ENCODE measurements at places on chromosomes 4 and X.

- peak; percentile 38 for DNase-seq
Measured at GRCh38 chrX:130893356-130894085, 9.5 kb downstream of the ENOX2 start.

DNA sequence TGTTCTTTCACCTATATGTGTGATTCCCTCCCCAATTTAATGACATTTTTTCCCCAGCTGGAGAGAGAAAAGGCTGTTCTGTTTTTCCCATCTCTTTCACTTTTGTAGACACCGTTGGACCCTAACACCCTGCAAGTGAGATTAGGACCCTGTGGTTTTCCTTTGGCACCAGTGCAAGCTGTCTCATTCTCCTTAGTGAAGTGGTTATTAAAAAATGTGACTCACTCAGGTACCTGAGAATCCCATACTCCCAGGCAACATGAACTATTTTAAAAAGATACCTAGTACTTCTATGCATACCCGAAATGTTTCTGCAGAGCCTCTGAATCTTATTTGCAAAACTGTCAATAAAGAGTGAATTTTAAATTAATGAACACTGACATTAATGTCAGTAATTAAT is 175.7 kb upstream of the TBC1D9 start:
- no peak for DNase-seq

GRCh38 chrX:117936118-117936517 is 180.5 kb downstream of the KLHL13 start:
- no peak for DNase-seq

- DNase-seq = no peak
Measured at GRCh38 chr4:174717828-174718227, 111.2 kb downstream of the GLRA3 start.

- DNase-seq = no peak
Measured at GRCh38 chrX:121479406-121479805, 432.0 kb downstream of the GLUD2 start.

DNA sequence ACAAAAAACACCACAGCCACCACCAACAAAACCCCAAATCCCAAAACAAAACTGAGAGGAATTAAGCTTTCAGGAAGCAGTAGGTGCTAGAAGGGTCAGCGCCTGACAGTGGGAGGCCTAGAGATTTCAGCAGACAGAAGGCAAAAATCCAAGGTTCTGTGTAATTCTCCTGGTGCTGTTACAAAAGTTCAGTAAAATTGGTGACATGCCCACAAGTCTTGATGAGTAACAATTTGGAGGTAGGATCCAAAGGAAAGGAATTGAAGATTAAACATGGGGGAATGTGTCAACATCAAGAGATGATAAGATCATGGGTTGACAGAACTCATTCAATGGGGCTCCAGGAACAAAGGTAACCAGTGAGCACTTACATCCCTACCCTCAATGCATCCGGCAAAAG is 653.8 kb upstream of the CPEB2 start:
- DNase-seq = peak; percentile 17

DNA sequence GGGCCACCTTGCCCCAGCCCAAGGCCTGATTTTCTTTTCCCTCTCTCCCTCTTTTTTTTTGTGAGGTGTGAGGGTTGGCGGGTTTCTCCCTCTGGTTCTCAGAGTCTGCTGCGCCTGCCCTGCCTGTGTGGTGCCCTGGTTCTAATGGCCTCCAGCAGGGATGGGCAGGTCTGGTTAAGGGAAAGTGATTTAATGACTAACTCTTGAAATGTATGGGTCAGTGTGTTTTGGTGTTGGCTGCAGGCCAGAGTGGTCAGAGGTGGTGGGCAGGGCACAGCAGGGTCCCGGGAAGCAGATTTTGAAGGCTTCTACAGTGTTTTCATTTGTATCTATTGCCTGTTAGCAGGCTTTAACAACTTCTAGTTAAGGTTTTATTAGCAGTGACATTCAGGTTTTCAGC is 39.0 kb downstream of the JADE1 start:
- DNase-seq = no peak

DNA sequence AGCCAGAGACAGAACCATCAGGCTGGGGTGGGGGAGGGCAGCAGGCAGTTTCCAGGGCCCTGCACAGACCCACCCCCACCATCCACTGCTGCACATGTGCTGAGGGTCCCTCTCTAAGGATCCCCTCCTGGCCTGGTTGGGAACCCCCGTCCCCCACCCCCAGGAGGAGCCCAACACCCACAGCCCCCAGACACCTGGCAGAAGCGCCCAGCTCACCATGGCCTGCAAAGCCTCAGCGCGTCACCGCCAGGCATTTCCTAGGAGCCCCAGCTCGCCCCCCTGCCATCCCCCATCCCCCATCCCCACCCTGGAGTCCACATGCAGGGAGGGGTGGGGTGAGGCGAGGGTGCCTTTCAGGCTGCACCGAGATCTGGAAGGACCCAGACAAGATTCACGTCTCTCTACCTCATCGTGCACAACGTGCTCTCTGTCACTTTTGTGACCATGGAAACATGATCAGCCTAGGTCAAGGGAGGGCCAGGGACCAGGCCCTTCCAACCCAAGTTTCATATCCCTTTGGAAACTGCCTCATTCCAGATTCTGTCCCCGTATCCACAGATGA is 9.3 kb downstream of the MXD4 start:
- DNase-seq = no peak

GRCh38 chr4:153541456-153542096 is 75.4 kb downstream of the TMEM131L start:
- DNase-seq = peak; percentile 99

DNA sequence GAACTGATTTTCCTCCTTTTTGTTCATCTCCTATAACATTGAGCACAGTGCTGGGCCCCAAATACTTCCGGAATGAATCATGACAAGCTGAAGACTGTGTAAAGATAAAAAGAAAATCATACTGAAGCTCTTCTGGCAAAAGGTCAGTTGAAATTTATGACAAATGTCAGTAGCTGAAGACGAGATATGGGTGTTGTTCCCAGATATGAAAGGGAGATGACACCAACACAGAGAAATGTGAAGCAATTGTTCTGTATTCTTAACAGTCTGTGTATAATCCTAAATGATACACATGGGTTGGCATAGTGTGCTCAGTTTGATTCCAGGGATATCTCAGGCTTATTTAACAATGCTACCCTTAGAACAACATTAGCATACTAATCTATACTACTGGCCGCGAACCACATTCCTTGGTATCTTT is 170.5 kb upstream of the PITX2 start:
- DNase-seq = peak; percentile 60

GRCh38 chrX:16138108-16138427 is 14.7 kb downstream of the GRPR start:
- no peak for DNase-seq

DNA sequence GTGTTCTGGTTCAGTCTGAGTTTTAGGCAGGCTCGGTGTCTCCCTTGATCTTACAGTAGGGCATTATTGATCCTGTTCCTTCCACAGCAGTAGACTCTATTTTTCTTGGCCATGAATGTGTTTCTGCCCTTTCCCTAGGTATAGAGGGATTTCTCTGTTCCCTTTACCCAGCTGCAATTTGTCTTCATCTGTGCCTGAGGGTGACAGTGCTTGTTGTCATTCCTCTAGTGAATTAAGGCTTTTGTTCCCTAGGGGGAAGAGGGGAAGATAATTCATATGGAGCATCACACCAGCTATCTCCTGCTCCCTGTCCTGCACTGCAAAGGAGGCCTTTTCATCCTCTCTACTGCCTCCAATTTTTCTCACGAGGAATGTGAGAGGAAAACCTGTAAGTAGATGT is 39.7 kb upstream of the CXorf51A start:
- no peak for DNase-seq

DNA sequence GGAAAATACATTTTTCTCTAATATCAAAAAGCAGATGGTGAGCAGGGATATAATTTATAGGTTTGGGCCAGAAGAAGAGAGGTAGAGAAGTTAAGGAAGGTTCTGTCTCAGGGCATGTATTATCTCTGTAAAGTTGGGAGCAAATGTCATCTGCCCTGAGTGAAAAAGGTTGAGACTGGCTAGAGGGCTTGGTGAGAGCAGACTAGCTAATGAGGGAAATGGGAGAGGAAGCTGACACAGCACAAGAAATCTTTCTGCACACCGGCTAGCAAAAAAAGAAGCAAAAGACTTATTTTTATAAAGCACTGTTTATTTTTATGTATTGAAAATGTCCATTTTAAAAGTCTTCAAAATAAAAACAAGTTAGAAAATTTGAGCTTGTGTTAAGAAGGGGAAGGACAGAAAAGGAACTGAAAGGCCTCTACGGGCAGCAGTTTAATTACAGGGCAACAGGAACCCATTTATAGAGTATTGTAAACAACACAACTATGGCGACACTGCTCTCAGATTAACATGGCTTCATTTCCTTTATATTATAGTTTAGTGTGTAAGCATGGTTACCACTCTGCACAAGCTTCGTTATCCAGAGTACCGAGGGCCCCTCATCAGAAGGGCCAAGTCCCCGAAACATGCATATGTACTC is 17.4 kb downstream of the CD40LG start:
- no peak for DNase-seq

- peak; percentile 92 for DNase-seq
Measured at GRCh38 chr4:137310593-137311490, 221.5 kb downstream of the PCDH18 start.

DNA sequence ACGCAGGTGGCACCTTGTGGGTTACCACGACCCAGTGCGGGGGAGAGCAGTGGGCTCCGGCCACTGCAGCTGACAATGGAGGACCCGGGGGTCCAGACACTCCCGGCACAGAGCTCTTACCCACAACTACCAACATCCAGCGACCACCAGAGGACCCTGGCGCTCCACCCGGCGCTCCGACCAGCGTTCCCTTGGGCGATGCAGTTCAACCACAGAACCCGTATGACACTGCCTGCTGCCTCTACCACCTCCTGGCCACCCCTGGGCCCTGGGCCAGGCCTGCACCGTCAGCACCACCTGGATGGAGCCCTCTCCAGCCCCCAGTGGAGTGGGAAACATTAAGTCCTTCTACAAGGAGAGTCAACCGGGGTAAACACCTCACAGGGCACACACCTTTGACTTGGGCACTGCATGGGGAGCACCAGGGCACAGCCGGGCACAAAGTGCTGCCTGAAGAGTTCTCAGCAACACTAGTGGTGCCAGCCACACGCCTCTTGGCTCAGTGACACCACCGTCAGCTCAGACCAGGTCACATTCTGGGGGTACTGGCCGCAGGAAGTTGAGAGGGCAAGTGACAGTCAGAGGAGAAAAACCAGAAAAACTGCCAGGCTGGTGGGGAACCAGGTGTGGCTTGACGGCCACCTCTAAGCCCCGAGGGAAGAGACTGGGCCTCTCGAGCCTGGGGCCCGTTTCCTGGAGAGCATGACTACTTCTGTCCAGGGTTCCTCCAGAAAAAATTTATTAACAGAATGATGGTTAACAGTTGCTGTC is 2.6 kb downstream of the CTBP1 start:
- DNase-seq = no peak

DNA sequence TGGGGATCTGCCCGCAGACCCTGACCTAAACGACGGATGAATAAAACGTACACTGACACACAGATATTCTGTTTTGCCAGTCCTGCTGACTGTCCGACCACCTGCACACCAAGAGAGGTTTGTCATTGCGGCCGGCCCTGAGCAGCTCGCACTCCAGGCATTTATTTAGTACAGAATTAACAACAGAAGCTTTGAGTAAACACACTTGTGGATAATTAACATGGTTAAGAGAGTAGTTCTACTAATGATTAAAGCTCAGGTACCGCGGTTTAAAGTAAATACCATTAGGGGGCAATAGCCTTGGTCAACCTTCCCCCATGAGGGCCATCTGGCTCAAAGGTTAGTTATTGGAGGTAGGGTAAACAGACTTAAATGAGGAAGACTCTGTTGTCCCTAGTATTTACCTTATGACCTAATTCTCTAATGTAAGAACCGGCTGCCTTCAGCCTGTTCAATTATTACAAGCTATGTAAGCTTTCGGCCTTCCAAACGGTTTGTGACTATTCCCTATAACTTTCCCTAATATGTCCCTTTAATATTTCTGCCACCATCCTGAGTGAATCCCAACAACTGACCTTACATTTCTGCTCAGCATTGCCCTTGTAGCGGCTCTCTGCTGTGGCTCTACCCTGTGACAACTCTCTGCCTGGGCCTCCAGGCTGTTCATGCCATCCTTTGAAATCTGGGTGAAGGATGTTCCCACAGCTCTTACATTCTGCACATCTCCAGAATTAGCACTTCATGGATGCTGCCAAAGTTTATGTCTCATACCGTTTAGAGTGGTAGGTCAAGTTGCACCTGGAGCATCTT is 46.9 kb upstream of the SYTL5 start:
- DNase-seq = no peak

GRCh38 chr4:38803833-38804653 is 548 bp downstream of the TLR1 start:
- no peak for DNase-seq

GRCh38 chr4:25901030-25901430 is 13.0 kb upstream of the SMIM20 start:
- no peak for DNase-seq

- DNase-seq = no peak
Measured at GRCh38 chrX:38610849-38611248, 49.5 kb downstream of the TSPAN7 start.

- peak; percentile 78 for DNase-seq
Measured at GRCh38 chr4:117134386-117134785, 49.0 kb upstream of the TRAM1L1 start.

- DNase-seq = no peak
Measured at GRCh38 chr4:174397366-174398155, 113.8 kb downstream of the CEP44 start.

DNA sequence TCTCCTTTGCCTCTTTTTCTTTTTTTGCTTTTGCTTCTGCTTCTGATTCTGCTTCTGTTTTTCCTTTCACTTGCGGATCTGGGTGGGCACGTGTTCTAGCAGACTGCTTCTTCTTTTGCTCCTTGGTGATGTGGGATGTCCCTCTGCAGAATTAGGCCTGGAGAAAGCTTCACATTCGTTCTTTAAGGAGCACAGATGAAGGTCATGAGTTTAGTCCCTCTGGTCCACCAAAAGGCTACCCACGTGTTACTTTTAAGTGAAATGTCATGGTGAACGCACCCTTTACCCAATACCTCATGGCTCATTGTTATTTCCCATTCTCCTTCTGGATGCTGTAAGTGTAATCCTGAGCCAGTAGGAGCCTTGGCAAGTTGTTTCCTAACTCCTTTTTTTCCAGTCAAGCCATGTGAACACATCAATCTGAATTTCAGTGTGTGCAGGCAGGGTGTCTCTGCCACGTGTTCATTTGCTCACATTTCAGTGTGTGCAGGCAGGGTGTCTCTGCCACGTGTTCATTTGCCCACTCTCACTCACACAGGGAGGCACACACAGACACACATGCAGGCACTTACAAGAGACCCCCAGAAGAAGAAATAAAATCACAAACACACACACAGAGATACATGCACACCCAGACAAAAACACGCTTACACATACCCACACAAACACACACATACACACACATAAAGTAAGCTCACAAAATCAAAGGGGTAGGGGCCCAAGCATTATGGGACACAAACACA is 36.9 kb downstream of the NBDY start:
- DNase-seq = no peak
